A549 (cell line): ENCODE measurements at places on chromosomes 3 and 15.

GRCh38 chr3:146249921-146250320, 984 bp downstream of the PLSCR4 start:
- no peak for DNase-seq

DNA sequence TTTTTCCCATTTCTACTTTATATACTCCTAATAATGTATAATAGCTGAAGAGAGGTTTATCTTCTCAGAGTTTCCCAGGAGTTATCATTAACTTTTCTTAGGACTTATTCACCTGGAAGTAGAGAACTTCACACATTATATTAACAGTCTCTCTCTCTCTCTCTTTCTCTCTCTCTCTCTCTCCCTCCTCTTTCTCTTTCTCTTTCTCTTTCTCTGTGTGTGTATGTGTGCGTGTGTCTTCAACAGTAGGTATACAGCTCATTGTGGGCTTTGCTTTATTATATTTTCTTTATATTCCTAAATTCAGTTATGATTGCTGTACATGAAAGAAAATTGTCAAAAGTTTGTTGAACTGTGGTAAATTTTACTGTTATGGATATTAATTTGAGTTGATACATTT, 353.8 kb downstream of the ROBO1 start:
- DNase-seq = no peak

- DNase-seq = peak; percentile 78
These were observed 2.8 kb downstream of the ADAMTS17 start for GRCh38 chr15:100338971-100339444.

GRCh38 chr3:124845406-124845805, 41.8 kb downstream of the ITGB5 start:
- no peak for DNase-seq

DNA sequence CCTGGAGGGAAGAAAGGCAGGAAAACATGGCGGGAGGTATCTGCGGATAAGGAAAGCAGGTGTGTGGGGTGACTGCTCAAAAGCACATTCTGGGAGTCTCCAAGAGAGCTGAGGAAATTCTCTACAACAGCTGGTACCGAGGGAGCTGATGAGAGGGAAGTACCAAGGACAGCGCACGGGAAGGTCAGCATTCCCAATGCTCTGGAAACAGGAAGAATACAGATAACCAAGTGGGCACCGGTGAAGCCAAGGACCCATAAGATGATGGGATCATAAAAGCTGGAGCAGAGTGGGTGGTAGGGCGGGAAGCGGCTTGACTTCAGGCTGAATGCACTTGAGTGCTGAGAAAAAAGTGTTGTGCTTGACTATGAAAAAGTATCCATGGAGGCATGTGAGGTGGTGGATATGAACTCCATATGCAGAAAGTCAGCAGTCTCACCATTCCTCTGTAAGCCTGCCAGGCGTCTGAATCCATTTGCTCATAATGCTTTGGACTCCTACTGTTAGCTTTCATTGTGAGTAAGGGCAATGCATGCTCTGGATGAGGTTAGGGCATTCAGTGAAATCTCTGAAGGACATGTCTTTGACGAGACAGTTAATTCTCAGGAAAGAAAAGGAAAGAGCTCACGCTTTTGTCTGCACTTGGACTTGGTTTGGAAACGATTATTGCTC, 215.5 kb downstream of the NR1D2 start:
- no peak for DNase-seq

- DNase-seq = no peak
These were observed 103.6 kb downstream of the ECT2 start for GRCh38 chr3:172853921-172854666.

DNA sequence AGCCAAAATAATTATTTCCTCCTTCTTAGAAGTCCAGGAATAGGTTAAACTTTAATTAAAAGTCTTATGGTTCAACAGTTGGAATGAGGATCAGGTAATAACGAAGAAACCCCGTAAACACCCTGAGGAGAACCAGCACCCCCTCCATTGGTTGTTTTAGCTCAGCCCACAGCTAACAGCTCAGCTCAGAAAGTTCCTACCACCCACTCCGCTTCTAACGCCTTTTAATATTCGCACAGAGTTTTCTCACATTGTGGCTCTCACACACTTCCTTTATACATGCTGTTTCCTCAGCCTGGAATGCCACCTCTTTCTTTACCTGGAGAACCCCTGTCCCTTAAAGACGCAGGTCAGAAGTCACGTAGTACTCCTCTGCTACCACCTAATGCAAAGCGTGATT, 17.0 kb downstream of the CX3CR1 start:
- DNase-seq = no peak

DNA sequence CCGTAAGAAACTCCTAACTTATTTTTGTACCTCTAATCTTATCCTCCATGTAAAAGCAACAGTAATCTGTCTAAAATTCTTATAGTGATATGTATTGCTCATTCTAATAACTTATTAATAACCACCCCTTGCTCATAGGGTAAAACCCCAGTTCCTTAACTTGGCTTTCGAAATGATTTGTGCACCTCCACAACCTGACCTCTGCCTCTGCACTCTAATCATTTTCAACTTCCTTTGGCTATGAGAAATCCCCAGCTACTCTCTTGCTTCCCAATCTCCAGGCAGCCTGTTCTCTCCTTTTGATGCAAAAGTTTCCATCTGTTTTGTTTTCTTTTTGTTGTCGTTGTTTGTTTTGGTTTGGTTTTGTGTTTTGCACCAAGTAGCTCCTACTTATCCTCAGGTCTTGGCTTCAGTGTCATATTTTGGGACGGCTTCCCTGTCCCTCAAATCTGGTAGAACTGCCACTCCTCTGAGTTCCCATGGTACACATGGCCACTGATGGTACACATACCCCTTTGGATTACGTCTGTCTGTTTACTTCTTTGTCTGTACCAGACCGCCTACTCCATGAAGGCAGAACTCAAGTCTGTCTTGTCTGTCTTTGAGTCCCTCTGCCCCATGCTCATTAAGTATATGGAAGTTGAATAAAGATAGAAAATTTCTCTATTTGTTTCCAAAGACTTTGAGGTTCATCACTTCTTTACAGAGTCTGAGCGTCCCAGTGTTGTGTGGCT, 105.6 kb upstream of the TGFBR2 start:
- DNase-seq = no peak

- DNase-seq = no peak
These were observed 2.0 kb upstream of the PAK2 start for GRCh38 chr3:196737655-196738054.

- DNase-seq = no peak
These were observed 26.4 kb downstream of the NIT2 start for GRCh38 chr3:100360757-100361496.

- no peak for DNase-seq
These were observed 20.7 kb upstream of the POC1A start for GRCh38 chr3:52174896-52175295.

- no peak for DNase-seq
These were observed 43.9 kb downstream of the LRRFIP2 start for GRCh38 chr3:37130448-37130847.

GRCh38 chr3:119657887-119658702, 2.3 kb downstream of the POPDC2 start:
- DNase-seq = no peak

- DNase-seq = peak; percentile 62
These were observed 1.9 kb upstream of the MEX3B start for GRCh38 chr15:82047453-82048400.

- no peak for DNase-seq
These were observed 715.6 kb downstream of the GRM7 start for GRCh38 chr3:7576506-7576905.

DNA sequence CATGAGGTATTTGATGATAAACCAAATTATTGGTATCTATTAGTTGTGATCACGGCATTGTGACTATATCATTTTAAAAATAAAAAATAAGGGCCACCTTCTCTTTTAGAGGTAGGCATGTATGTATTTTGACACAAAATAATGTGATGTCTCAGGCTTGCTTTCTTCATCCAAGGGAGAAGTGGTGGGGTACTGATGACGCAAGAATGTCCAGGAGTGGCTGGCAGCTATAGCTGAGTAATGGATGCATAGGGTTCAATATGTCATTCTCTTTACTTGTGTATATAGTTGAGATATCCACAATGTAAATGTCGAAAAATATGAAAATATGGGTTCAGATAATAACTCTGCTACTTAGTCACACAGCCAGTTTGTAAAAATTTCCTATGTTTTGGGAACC, 46.8 kb upstream of the NSMCE3 start:
- DNase-seq = no peak

DNA sequence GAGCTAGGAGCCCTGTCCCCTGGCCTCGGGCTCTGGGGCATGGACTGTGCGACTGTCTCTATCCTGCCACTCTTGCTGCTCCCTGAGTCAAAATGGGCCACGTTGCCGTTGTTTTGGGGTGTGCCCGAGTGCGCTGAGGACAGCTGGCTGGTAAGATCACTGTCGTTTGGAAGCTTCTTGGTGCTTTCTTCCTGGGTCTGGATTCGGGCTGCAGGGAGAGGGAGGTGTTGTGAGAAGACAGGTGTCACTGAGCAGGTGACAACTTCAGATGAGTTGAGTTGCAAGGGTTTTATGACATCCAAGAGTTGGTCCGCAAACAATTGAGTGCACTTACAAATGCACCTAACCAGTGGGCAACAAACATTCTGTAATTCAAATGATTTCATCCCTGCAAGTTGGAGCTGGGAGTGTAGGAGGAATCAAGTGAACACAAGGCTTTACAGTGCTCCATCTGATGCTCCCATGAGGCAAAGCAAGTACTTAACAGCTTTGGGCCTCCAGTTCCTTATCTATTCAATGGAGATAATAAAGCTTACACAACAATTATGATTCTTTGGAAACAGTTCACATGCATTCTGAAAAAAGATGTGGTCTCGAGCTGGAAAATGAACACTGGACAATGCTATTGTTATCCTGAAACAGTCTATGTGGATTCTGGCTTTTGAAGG, 11.0 kb upstream of the STARD5 start:
- no peak for DNase-seq

GRCh38 chr3:150682279-150682678, 21.4 kb downstream of the ERICH6 start:
- DNase-seq = no peak

- peak; percentile 88 for DNase-seq
These were observed 348.0 kb upstream of the DPPA4 start for GRCh38 chr3:109685084-109686079.

DNA sequence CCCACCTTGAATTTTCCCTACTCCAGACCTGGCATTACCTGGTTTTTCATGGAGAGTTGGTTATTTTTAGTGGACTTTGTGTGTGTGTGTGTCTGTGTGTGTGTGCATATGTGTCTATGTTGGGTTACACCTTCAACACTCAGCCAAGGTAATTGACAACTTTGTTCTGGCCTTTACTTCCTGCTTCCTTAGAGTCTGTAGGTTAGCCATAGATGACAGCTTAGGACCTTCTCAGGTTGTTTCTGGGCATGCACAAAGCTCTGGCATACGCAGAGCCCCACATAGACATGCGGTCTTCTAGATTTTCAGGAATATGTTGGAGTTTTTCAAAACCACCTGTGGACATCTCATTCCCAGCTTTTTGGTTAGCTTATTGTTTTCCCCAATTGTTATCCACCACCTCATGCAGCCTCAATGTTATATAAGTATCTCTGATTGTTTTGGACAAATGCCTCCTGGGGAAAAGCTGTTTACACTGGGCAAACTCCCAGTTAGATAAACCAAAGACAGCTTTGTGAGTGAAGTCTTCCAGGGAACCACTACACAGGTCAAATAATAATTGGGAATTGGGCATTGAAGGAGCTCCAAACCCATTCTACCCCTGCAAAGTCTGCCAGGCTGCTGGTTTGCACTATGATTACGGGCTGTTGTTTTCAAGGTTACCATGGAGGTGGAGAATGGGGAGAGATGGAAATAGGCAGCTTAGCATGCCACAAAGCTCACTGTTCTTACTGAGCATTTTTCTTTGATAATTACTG, 201.2 kb downstream of the ADAMTSL3 start:
- DNase-seq = no peak

- DNase-seq = no peak
These were observed 272.2 kb upstream of the NR2F2 start for GRCh38 chr15:96058103-96058851.

- DNase-seq = peak; percentile 44
These were observed 78.3 kb downstream of the SMAD6 start for GRCh38 chr15:66780172-66780972.

GRCh38 chr15:47551079-47551478, 166.2 kb upstream of the SEMA6D start:
- DNase-seq = no peak

- DNase-seq = peak; percentile 17
These were observed 25.8 kb downstream of the DYNC1LI1 start for GRCh38 chr3:32544894-32545293.

DNA sequence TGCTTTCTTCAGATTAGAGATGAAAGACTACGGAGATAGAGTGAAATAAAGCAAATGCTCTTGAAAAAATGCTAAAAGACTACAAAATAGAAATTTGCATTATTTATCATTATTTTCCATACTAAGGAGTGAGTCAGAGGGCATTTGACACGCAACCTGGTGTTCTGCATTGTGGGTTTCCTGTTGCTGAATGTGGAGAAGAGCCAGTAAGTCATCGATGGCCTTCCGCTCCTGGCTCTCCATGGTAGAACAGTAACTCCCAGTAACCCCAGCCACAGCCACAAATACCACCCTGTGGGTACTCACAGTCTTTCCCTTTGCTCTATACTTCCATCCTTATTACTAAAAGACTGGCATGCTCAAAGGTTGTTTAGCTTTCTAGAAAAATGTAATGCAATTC, 61.5 kb downstream of the CGGBP1 start:
- no peak for DNase-seq

GRCh38 chr15:38504680-38505467, 50.9 kb downstream of the FAM98B start:
- no peak for DNase-seq

- DNase-seq = no peak
These were observed 14.0 kb downstream of the AMIGO3 start for GRCh38 chr3:49705390-49705960.

GRCh38 chr3:56837196-56837955, 35.6 kb upstream of the ARHGEF3 start:
- no peak for DNase-seq

DNA sequence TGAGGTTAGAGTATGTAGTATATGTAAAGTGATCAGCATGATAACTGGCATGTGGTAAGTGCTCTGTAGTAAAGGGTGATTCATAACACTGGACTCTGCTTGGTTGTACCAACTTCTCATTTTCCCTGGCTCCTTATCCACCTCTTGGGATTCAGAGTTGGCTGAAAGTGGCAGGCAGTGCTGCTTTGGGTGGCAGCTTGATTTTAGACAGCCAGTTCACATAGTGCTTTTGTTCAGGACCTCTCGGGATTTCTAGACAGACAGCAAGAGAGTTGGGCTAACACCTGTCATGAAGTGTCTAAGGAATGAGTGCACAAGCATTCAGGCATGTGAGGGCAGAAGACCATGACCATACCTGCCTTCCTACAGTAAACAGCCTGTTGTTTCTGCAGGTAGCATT, 69.0 kb downstream of the RBM6 start:
- DNase-seq = no peak

DNA sequence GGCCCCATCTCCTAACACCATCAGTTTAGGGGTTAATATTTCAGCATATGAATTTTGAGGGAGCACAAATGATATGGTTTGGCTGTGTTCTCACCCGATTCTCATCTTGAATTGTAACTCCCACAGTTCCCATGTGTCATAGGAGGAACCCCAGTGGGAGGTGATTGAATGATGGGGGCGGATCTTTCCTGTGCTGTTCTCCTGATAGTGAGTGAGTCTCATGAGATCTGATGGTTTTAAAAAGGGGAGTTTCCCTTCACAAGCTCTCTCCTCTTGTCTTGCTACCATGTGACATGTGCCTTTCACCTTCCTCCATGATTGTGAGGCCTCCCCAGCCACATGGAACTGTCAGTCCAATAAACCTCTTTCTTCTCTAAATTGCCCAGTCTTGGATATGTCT, 73.8 kb upstream of the TJP1 start:
- no peak for DNase-seq
